ENCODE measurements at places on chromosomes 11 and 22.

DNA sequence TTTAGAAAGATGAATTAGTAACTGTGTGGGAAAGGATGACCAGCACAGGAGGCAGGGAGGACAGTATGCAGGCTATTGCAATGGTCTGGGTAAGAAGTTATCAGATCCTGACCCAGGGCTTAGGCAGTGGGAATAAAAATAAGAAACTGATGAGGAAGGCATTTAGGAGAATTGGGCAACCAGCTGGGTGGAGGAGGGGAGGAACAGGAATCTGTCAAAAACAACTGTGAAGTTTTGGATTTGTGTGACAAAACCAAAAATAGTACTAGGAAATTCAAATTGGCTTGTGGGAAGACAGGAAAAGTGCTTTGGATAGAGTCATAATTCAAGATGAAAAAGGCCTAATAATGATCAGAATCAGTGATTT, 27.9 kb downstream of the MMP13 start:
- DNase-seq: no peak

DNA sequence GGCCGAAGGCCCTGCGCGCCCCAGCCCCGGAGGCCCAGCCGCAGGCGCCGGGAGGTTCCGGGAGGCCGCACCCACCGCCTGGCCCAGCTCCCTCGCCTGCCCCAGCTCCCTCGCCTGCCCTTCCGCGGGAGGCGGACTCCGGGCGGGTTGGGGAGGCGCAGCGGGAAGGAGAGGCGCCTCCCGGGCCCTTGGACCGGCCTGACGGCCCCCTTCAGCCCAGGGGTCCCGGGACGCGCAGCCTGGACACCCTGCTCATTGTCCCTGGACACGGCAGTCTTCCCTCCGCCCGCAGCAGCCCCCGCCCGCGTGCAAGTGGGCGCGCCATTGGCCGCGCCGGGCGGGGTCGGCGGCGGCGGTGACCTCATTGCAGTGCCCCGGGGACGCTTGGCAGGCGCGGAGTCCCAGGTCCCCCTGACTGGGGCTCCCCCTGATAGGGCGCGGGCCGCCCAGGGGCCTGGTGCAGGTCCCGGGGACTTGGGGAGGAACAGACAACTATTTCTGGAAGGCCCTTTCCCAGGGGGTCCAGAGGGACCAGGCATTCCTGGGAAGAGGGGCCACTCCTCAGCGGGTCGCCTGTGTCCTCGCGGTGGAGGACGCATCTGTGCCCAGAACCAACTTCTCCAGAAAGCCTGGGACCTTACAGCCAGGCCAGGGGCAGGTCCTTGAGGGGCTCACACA, 501 bp downstream of the CD151 start:
- DNase-seq: no peak

- DNase-seq: no peak
These were observed 172.3 kb upstream of the SOX6 start for GRCh38 chr11:16528639-16529038.

- no peak for DNase-seq
These were observed 27.3 kb upstream of the ASPHD2 start for GRCh38 chr22:26401726-26402125.

- DNase-seq: no peak
These were observed 708.8 kb upstream of the ANO5 start for GRCh38 chr11:21484039-21484438.

GRCh38 chr11:15988693-15989231, 367.6 kb downstream of the SOX6 start:
- no peak for DNase-seq

DNA sequence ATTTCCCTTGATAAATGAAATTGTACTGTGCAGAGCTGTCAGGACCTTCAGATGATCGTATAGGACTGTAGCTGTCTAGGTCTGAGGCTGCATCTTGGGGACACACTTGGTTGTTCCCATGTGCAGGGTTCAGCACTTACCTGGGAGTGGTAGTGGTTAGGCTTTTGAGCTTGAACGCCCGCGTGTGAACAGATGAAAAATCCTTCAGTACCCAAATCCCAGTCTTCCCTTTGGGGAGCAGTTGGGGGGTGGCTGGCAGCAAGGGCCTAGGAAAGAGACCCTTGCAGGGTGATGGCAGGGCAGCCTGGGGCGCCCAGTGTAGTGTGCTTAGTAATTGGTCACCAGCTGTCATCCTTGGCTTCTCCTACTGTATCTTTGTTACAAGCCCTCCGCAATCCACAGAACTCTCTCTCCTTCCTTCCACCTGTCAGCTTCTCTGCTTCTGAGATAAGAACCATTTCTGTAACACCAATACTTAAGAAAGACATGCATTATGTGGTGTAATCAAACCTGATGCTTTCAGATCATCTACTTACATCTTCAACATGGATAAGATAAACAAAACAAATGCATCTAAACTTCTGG, 64.6 kb downstream of the MORC2 start:
- DNase-seq: no peak

DNA sequence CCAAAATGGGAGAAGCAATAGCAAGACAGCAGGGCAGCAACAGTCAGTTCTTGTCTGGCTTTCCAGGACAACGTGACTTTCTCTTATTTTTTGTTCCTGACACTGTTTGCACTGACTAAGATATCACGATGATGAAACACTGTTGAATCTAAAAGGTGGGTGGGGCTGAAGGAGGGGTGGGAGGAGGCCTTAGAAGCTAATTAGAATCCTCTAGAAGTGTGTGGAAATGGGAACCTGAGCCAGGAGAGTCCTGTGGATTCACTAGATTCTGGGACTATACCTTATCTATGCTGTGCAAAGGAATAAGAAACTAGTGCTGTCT, 300.3 kb downstream of the ST3GAL4 start:
- DNase-seq: no peak

- no peak for DNase-seq
These were observed 29.2 kb downstream of the CPT1A start for GRCh38 chr11:68812526-68812925.
